ENCODE measurements at places on chromosomes 1 and 21. TPM values are rescaled to one million over a fixed set of nuclear protein-coding genes. Genes with fewer than 3 reads are reported as not detected.
A peak's percentile ranks its signal among the peaks of the same experiment; 100 is the strongest.

- no peaks in the 10 kb centered on the region for H3K4me1 ChIP-seq
- DNase-seq, result no peak
- H3K36me3 ChIP-seq, result peaks cover 2% of the 10 kb centered on the region
- no peak overlapping the region for H3K4me3 ChIP-seq
Measured at GRCh38 chr1:246878551-246878950, 53.2 kb downstream of the AHCTF1 start.

GRCh38 chr1:190835658-190836057, 358.0 kb upstream of the BRINP3 start:
- no peak overlapping the region for H3K27ac ChIP-seq
- no peak overlapping the region for H3K4me3 ChIP-seq
- no peaks in the 10 kb centered on the region for H3K36me3 ChIP-seq
- H3K4me1 ChIP-seq, result no peaks in the 10 kb centered on the region

DNA sequence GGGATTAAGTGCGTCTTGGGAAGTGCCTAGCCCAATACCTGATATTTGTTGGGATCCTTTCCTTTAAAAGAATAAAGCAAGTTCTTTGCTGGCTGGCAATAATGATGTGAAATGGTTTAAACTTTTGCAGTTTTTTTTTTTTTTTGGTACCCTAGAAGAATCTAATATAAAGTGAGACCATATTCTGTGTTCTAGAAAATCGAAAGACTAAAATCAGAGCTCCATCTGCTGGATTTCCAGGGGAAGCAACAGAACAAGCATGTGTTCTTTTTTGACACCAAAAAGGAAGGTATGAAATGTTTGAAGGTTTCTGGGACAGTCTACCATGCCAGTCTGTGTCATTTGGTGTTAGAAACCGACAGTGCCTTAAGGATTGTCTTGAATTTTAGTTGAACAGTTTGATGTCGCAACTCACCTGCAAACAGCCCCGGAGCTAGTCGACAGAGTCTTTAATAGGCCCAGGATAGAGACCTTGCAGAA, 6.4 kb downstream of the UTP11 start:
- no peak for DNase-seq
- H3K27ac ChIP-seq, result no peak overlapping the region
- H3K36me3 ChIP-seq, result peaks cover 30% of the 10 kb centered on the region

DNA sequence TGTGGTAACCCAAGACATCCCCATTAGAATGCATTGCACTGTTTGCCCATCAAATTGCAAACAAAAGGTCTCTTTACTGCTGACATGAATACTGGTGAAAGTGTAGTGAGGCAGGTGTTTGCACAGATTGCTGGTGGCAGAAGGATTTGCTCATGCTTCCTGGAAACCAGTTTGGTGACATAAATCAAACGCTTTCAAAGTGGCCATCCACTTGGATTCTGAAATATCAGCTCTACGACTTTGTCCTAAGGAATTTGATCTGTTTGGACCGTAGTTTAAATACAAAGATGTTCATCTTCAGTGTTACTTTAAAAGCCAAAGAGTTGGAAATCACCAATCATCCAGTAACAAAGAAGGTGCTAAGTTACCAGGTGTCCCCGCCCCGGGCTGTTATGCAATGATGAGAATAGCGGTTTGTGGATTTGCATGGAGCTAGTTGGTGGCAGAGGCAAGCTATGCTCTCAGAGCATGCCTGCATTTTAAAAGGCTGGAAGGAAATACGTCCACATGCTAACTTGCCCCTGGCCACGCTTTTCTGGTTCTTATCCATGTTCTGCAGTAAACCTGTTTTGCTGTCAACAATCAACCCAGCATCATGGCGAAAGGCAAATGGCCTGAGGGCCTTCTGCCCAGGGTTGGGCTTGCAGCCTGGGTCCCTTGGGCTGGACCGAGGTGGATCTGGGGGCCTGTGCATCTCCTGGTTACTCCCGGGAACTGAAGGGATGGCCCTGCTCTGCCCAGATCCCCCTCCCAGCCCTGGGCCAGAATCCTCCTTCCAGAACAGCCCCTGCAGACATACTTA, 49.2 kb downstream of the UMODL1 start:
- peaks cover 4% of the 10 kb centered on the region for H3K4me1 ChIP-seq
- no peak overlapping the region for H3K27ac ChIP-seq
- H3K4me3 ChIP-seq, result no peak overlapping the region

DNA sequence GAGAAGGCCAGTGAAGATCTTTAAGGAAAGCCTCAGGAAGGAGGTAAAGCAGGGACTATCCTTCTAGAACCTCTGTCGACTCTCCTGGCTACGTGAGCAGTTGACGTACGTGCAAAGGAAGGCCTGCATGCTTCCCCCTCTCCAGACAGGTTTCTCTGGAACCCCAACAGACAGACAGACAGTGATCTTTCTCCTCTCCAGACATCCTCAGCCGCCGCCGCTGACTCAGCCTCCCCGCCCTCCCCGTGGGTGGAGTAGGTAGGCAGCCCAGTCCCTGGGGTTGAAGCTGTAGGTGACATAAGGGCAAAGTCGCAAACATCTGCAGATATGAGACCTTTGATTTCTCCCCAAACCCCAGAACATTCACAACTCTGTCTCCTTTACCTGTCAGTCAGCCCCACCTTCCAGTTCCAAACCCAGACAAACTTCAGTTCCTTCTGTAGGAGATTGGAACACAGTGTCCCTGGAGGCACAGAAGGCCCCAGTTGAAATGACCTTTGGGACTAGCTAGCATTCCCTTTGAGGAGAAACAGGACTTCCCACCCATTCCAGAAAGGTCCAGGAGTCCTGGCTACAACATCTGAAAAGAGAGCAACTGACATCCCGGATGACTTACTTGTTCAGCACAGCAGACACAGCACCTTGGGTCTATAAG, 146.0 kb upstream of the JUN start:
- DNase-seq, result no peak
- no peak overlapping the region for H3K4me3 ChIP-seq
- H3K36me3 ChIP-seq, result no peaks in the 10 kb centered on the region
- peaks cover 10% of the 10 kb centered on the region for H3K4me1 ChIP-seq
- no peak overlapping the region for H3K27ac ChIP-seq
- no peaks in the 10 kb centered on the region for H3K27me3 ChIP-seq

- H3K4me3 ChIP-seq, result no peak overlapping the region
- H3K36me3 ChIP-seq, result no peaks in the 10 kb centered on the region
- H3K27ac ChIP-seq, result no peak overlapping the region
- DNase-seq, result no peak
- no peaks in the 10 kb centered on the region for H3K27me3 ChIP-seq
Measured at GRCh38 chr1:95604771-95605170, 370.8 kb downstream of the RWDD3 start.

GRCh38 chr1:160437432-160438316, 37.3 kb downstream of the VANGL2 start:
- no peaks in the 10 kb centered on the region for H3K36me3 ChIP-seq
- no peak for DNase-seq
- H3K4me1 ChIP-seq, result no peaks in the 10 kb centered on the region
- H3K4me3 ChIP-seq, result no peak overlapping the region
- no peak overlapping the region for H3K27ac ChIP-seq

- no peak overlapping the region for H3K27ac ChIP-seq
- no peak for DNase-seq
- H3K36me3 ChIP-seq, result no peaks in the 10 kb centered on the region
- no peaks in the 10 kb centered on the region for H3K4me1 ChIP-seq
- H3K4me3 ChIP-seq, result no peak overlapping the region
Measured at GRCh38 chr1:62377043-62377562, 57.9 kb upstream of the KANK4 start.

DNA sequence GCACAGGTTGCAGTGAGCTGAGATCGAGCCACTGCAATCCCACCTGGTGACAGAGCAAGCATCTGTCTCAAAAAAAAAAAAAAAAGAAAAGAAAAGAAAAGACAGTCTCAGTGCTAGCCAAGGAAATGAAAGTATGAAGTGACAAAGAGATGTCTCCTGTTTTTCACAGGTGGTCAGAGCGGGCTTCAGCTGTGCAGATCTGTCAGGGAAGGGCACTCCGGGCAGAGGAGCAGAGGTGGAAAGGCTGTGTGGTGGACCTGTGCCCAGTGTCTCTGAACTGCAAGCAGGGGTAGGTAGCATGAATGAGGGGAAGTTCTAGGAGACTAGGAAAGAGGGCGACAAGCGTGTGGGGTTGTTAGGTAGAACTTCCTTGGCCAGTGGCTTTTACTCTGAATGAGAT, 67.5 kb downstream of the CD247 start:
- no peaks in the 10 kb centered on the region for H3K36me3 ChIP-seq
- peaks cover 6% of the 10 kb centered on the region for H3K4me1 ChIP-seq
- H3K4me3 ChIP-seq, result no peak overlapping the region
- no peaks in the 10 kb centered on the region for H3K27me3 ChIP-seq
- DNase-seq, result no peak

GRCh38 chr1:81409780-81410274, 390.9 kb upstream of the ADGRL2 start:
- H3K36me3 ChIP-seq, result no peaks in the 10 kb centered on the region
- H3K4me1 ChIP-seq, result no peaks in the 10 kb centered on the region
- H3K4me3 ChIP-seq, result no peak overlapping the region

DNA sequence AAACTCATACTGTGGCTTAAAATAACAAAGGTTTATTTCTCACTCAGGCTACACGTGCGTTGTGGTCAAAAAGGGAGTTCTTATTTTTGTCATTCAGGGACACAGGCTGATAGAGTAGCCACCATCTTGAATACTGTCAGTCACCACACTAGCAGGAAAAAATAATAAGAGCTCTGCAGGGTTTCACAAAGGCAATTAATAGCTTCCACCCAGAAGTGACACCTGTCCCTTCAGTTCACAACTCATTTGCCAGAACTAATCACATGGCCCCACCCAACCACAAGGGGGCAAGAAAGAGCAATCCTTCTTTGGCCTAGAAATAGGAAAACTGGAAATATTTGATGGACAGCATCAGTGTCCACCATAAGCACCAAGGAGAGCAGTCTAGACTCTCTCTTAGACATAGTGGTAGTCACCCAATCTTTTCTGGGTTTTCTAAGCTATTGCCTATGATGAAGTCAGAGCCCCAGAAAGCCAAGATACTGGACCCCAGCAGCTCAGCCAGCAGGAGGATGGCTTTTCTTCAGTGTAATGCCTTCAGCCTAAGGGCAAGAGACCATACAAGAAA, 8.2 kb downstream of the HAPLN2 start:
- H3K4me1 ChIP-seq, result peaks cover 30% of the 10 kb centered on the region
- no peaks in the 10 kb centered on the region for H3K27me3 ChIP-seq
- peak; percentile 71 for DNase-seq
- H3K27ac ChIP-seq, result no peak overlapping the region

DNA sequence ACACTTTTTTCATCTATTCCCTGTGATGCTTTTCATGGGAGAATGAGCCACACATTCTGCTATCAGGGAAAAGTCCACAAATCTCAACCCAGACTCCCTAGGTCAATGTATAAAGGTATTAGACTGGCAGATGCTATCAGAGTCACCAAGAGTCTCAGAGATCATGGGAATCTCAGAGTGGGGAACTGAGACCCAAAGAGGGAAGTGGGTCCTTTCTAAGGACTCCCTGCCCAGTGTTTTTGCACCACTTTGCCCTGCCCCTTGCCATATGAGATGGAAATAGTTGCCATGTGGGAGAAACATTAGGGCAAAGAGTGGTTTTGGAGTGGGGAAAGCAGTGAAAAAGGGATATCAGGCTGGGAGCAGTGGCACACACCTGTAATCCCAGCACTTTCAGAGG, 19.1 kb upstream of the AZIN2 start:
- no peaks in the 10 kb centered on the region for H3K27me3 ChIP-seq
- H3K4me1 ChIP-seq, result no peaks in the 10 kb centered on the region
- no peak overlapping the region for H3K4me3 ChIP-seq
- no peaks in the 10 kb centered on the region for H3K36me3 ChIP-seq
- H3K27ac ChIP-seq, result no peak overlapping the region

DNA sequence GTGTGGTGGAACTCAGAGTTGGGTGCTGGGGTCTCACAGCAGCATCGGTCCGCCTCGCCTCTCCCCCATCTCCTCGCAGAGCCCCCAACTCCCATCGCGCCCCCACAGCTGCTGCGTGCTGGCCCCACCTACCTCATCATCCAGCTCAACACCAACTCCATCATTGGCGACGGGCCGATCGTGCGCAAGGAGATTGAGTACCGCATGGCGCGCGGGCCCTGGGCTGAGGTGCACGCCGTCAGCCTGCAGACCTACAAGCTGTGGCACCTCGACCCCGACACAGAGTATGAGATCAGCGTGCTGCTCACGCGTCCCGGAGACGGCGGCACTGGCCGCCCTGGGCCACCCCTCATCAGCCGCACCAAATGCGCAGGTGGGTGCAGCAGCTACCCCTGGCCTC, 24.2 kb downstream of the PTPRU start:
- no peak overlapping the region for H3K27ac ChIP-seq
- no peaks in the 10 kb centered on the region for H3K27me3 ChIP-seq
- H3K4me3 ChIP-seq, result no peak overlapping the region
- peaks cover 23% of the 10 kb centered on the region for H3K4me1 ChIP-seq
- DNase-seq, result no peak

- H3K4me1 ChIP-seq, result peaks cover 10% of the 10 kb centered on the region
- H3K27ac ChIP-seq, result no peak overlapping the region
- H3K4me3 ChIP-seq, result no peak overlapping the region
- H3K27me3 ChIP-seq, result no peaks in the 10 kb centered on the region
Measured at GRCh38 chr1:46527474-46528296, 23.8 kb downstream of the KNCN start.

TENT5C gene
- 30.0 TPM for total RNA-seq

CD58 gene
- total RNA-seq, result 15.0 TPM

PGD gene
- total RNA-seq, result 61.3 TPM

GPR52 gene
- 3.9 TPM for total RNA-seq

GSTM1 gene
- total RNA-seq, result 19.5 TPM

NBPF4 gene
- total RNA-seq, result not detected

C1orf122 gene
- total RNA-seq, result 26.2 TPM

CLK2 gene
- 36.6 TPM for total RNA-seq

C1orf226 gene
- total RNA-seq, result 4.0 TPM
